ENCODE measurements at places on chromosomes 11 and 22.

- DNase-seq = no peak
These were observed 15.1 kb upstream of the CCDC188 start for GRCh38 chr22:20165913-20166312.

GRCh38 chr11:60332846-60333245 is 5.8 kb downstream of the MS4A6E start:
- no peak for DNase-seq

- DNase-seq = no peak
These were observed 1.4 kb downstream of the NAV2 start for GRCh38 chr11:19714022-19714386.

- peak; percentile 27 for DNase-seq
These were observed 450 bp downstream of the CBX6 start for GRCh38 chr22:38871360-38872171.

DNA sequence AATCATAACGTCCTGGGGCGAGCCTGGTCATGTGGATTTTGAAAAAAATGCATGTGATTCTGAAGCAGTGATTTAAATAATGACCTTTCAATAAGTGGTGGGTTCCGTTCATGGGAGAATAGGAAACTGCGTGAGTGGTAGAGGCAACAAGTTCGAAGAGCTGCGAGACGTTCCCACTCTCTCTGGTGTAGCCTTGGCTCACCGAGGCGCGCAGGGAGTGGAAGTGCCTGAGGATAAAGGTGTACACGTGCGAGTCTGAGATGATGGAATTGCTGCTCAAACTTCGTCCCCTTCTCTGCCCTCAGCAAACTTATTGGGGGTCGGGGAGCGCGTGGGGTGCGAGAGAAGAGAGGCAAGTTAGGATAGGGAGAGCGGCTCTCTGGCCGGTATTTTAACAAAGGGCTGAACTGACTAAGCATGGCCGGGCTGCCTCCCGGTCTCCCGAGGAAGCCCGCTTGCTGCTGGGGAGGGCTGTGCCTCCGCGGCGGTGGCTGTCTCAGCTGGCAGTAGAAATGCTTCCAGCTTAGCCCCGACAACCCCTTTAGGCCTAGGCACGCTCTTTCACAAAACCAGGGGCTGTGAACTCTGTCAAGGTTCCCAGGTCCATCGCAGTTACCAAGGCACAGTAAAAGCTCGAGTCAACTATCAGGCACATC is 875 bp upstream of the STT3A start:
- DNase-seq = no peak

- no peak for DNase-seq
These were observed 162.8 kb upstream of the TMEM45B start for GRCh38 chr11:129652835-129653234.

GRCh38 chr11:110747531-110747930 is 35.3 kb upstream of the ARHGAP20 start:
- no peak for DNase-seq

DNA sequence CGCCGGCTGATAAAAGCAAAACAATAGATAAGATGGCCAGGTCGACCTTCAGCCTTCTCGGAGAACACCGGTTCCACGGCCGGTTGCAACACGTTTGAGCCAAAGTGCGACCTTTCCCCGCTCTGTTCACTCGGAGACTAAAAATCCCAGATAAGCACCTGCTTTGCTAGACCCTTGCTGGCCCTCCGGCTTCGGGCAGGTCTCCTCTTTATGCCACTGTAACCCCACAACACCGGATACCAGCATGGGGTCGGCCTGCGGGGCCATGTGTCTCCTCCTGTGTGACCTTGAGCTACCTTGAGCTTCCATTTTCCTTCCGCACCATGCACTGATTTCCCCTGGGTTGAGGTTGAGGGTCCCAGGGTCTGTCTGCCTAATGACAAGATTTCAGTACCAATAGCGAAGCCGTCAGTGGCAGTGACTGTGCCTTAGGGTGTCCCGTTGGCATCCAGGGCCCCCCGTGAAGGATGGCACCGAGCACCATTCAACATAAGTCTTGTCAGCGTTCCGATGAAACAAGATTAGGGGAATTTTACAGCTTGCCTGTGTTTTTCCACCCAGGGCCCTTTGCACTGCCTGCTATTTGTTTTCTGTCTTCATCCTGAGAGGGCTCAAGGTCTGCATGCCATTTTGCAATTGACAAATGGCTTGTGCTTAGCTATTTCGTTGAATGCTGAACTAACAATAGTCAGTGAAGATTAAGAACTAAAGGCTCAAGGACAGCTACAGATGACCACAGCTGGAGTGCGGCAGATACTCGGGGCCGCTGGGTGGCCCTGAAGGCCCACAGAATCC is 118.6 kb downstream of the KCNQ1 start:
- no peak for DNase-seq

DNA sequence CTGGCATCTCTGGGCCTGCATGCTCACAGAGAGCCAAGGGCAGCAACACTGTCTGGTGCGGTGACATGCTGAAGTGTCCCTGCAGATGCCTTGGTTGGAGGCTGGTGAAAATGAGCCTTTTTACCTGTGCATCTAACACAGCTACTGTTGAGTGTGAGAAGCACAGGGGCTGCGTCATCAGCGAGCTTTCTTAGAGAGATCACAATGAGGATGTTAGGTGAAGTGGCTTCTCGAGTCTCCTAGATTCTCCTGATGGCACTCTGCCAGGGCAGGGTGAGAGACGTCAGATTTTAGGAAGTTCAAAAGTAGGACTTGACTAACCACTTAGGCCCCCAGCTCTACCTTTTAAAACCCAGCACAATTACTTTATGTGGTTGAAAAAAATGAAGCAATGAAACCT is 3.6 kb upstream of the SLC15A3 start:
- DNase-seq = no peak
